Substantia nigra (tissue), 51 donors: ENCODE measurements at places on chromosomes 12 and 14.

GRCh38 chr12:96069511-96070231 lies 34.3 kb upstream of the LTA4H start:
- no peak for DNase-seq

GRCh38 chr14:57161583-57162234 lies 107.0 kb downstream of the EXOC5 start:
- no peak for DNase-seq

- no peak for DNase-seq
These were observed 457.9 kb upstream of the FOXG1 start for GRCh38 chr14:28308734-28309133.

GRCh38 chr14:20631880-20632389 lies 9.6 kb downstream of the OR6S1 start:
- no peak for DNase-seq

DNA sequence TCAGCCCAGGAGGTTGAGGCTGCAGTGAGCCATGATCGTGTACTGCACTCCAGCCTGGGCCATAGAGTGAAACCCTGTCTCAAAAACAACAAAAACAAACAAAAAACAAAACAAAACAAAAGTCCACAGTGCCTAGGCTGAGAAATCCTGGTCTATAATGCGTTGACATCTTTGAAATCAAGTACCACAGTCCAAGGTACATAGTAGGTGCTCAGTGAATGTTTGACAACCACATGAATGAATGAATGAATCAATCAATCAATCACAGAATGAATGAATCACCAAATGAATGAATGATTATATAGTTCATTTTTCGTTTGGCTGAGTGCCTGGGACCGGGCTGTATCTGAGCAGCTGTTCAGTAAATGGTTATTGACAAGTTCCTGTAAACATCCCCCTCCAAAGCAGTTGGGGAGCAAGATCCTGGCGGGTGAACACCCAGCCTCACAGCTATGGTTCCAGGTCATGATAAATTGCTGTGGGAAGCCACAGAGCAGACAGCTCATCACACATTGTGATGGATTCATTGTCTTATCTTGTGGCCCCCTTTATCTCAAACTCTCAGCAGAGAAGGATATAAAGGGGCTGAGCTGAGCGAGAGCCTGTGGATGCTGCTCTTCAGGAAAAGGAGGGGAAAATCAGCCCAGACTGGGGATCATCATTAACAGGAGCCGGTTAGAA lies 30.4 kb upstream of the IFT81 start:
- no peak for DNase-seq

DNA sequence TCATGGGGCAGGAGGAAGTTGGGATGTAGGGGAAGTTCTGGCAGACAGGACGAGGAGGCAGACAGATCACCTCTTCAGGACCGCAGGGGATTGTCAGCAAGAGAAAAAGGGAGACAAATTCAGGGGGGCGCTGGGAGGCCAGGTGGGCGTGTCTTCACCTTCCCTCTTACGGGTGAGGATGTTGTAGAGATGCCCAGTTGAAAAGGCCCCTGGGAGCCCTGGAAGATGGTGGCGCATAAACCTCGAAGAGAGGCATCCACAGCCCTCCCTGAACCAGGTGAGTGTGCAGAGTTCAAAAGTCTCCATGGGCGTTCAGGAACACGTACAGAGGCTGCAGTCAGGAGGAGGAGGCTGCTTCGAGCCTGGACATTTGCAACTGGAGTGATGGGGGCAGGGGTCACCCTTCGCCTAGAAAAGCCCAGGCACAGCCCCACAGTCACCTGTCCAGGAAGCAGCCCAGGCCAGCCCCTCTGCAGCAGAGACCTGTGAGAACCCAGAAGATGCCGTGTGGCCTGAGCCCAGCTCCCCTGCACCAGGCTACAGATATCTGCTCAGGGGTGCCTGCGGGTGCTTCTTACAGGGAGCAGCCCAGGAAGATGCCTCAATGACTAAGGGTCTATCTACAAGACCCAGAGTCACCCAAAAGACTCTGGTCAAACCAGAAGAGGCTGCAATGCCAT lies 74.4 kb downstream of the PRIMA1 start:
- no peak for DNase-seq

- no peak for DNase-seq
These were observed 5.5 kb upstream of the PAX9 start for GRCh38 chr14:36655963-36656686.

DNA sequence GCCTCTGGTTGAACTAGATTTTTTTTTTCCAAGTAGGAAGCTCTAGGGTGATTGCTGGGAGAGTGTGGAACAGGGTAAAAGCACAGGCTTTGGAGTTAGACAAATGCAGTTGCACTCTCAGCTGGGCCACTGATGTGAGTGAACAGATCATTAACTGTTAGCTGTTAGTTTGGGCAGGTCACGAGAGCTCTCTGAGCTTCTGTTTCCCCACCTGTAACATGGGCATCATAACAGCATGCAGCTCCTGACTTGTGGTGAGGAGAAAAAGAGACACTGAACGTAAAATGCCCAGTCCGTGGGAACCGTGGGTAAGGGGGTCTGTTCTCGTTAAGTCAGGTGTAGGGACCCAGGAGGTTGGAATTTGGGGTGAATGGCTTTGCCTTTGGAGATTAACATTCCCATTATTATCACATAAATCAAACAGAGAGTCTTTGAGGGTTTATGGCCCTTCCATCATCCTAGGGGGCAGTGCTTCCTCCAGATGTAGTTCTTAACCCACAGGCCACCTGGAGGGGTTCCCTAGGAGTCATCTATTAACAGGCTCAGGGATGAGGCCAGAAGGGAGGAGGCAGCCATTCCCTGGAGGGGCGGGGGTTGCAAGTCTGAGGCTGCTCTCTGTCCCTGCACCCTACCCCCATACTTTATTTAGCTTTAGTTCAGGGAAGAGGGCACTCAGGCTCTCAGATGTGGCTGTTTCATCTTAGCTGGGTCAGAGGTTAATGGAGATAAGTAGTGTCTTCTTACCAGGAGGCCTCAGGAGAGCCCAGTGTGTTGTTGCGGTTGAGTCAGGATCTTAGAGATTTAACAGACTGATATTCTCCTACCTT lies 135.2 kb downstream of the DACT1 start:
- no peak for DNase-seq

DNA sequence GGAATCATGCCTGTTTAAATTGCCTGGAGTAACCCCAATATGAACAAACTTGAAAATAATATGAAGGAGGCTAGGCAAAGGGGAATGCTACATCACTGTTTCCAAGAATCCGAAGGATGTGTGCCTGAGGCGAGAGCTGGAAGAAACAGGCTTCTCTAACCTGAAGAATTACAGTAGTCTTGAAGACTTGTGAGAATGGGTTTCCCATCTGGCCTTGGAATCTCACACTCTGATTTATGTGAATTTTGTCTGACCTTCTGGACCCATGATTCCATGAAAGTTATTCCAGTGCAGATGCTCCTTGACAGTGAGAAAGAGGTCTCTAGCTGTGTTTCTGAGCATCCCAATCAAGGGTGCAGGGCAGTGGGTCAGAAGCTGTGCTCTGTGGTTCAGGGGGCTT lies 122.1 kb upstream of the PARP11 start:
- no peak for DNase-seq

DNA sequence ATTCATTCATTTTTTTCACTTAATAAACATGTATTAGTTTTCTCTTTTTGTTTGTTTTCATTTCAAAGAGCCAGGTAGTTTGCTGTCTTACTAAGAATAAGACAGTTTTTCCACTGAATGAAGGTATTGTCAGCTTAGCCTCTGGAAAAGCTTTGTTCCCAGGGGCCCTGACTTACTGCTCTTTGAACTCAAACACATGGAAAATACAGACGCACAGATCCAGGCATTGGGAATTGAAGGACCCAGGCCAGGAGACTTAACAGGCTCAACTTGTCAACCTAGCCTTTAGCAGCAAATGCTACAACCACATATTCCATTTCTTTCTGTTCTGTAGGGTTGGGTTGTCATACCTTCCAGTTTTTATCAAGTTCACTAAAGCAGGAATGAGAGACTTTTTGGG lies 38.5 kb upstream of the SLCO1C1 start:
- no peak for DNase-seq

DNA sequence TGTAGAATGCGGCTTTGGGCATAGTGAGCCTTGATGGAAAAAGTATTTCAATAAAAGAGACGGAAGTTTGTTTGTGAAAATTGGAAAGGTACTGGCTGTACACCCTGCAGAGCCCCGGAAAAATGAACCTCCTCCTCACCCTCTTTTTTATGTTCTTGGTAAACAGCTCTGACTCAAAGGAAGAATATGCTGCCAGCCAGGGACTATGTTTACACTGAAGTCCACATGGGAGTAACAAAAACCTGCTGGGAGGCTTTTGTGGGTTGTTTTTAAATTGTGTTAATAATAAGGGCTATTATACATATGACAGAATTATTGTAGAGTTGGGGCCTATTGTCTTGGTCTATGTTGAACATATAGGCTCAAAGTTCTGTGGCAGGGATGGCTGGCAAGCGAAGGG lies 70.7 kb downstream of the TTC8 start:
- no peak for DNase-seq

- no peak for DNase-seq
These were observed 31.5 kb upstream of the CCT2 start for GRCh38 chr12:69553628-69554248.

- no peak for DNase-seq
These were observed 246.0 kb upstream of the DAAM1 start for GRCh38 chr14:58942516-58942915.

DNA sequence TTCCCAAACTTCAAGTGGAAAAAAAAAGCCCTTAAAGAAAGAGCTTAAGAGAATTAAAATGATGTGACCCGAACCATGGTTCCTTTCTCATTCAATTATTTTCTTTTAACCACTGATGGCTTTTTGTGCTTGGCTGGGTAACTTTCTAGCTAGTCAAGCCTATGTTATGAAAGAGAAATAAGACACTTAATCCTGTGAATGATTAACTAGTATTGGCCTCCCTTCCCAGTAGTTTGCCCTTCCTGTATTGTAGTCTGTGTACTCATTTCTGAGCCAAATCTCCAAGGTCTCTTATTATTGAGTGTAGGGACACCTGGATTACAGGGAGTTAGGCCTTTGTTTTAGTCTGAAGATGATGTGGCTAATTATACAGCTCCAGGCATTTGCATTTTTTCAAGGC lies 353.0 kb downstream of the RAD51B start:
- DNase-seq = no peak

GRCh38 chr12:45409966-45410365 lies 194.1 kb downstream of the ANO6 start:
- no peak for DNase-seq

GRCh38 chr12:6125310-6125608 lies 789 bp upstream of the VWF start:
- no peak for DNase-seq
